Amygdala (tissue), 56 donors: ENCODE measurements at places on chromosomes 16 and 17.

DNA sequence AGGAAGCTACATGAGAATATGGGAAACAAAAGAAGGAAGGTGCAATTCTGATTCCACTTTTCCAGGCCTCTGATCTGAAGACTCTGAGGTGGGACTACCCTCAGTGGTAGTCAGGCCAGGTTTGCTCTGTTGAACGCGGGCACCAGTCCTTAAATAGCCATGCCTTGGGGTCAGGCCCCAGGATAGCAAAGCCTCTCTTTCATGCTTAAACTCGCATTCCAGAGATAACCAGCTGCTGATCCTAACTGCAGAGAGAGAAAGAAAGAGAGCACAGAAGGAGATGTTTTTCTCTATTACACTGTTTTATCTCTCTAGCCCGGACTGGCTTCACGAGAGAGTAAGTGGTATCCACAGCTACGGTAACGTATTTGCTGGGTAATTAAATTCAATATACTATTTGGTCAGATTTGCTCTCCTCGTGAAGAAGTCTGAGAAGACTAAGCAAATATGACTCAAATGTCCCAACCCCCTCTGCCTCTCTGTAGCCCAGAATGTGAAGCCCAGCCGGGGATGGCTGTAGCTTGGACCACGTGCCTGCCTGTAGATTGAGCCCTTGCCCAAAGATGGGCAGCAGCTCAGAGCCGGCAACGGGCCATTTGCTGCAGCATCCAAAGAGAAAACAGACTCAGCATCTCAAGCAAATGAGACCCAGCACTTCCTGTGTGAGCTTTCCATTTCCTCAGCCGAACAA, 122.2 kb downstream of the SMG6 start:
- DNase-seq = peak; percentile 64

DNA sequence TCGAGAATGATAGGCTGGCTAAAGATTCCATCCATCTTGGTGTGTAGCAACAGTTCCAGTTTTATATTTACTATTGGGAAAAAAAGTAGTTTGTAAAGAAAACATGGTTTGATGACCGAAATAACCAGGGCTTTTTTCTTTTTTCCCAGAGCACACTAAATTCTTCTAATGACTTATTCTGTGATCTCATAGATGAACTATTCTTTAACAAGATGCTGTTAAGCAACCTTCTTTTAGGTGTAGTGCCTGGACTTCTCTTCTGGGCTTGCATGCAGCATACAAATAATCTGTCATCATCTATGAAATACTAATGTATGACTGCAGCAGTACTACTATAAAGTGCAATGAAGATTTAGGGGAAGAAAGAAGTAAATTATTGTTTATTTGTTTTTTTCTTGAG, 11.0 kb upstream of the CAPNS2 start:
- no peak for DNase-seq

- no peak for DNase-seq
Observed at GRCh38 chr17:56835264-56835585, 1.3 kb downstream of the DGKE start.

GRCh38 chr17:22266231-22266630, 573.9 kb downstream of the KCNJ18 start:
- no peak for DNase-seq

GRCh38 chr16:55280587-55280986, 43.4 kb upstream of the IRX6 start:
- no peak for DNase-seq

DNA sequence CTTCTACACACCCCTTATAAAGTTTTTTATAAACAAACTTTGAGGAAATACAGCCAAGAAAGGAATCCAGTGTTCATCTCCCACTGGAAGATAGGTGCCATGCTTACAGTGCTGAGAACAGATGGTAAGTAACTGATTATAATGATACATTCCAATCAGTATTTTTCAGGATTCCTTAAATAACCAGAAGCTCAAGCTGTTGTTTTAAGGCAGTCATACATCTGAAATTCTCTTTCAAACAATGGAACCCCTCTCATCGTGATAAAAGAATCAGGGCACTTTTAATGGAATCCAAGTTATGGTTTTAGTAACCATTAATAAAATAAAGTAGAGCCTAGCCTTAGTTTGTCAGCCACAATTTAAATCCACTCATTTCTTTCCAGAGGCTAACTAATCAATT, 56.1 kb upstream of the STAC2 start:
- DNase-seq = no peak

GRCh38 chr16:59263955-59264354, 529.8 kb upstream of the GOT2 start:
- DNase-seq = no peak

DNA sequence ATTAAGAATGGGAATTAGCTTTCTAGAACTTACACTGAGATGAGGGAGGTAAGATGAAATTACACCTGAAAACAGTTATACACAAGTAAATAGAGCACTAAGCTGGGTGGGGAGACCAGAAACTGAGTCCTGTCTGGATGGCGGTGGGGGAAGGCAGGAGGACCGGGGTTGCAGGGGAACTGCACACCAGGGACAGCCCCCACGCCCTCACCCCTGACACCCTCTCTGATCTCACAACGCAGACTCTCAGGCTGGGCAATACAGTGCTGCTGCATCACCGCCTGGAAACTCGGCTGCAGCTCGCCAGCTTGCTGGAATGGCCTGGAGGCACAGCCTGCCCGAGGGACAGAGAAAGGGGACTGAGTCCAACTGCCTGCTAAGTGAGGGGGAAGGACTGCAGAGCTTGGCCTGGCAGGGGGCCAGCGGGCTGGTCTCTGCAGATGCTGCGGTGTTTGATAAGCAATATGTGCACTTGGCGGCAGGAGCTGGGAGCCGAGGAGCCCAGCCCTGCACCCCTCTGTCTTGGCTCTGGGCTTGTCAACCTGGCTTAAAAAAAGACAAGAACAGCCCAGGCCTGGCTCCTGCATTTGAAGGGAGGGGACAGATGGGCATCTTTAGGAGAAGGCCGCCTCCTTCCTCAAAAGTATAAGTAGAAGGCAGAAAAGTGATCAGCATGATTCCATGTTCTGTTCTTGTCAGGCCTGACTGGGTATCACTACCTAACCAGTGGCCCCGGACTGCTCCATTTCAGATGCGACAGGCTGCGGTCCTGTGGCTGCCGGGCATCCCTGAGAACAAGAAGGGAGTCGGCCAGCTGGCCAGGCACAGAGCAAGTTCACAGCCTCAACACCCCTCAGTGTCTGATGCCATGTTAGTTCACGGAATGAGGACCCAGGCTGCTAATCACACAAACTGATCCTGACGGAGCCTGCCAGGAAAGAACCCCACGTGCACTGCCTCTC, 30.2 kb downstream of the SPHK1 start:
- DNase-seq = peak; percentile 41

- DNase-seq = no peak
Observed at GRCh38 chr17:21286066-21286770, 1.7 kb downstream of the MAP2K3 start.

- no peak for DNase-seq
Observed at GRCh38 chr17:60941028-60941427, 263.4 kb downstream of the BCAS3 start.

GRCh38 chr16:17154981-17155380, 315.8 kb downstream of the XYLT1 start:
- DNase-seq = no peak
